ENCODE measurements at places on chromosomes 5 and 9. TPM values are rescaled to one million over a fixed set of nuclear protein-coding genes. Genes with fewer than 3 reads are reported as not detected.

GRCh38 chr5:75433814-75434506 is 77.5 kb downstream of the CERT1 start:
- H3K4me1 ChIP-seq, result no peaks in the 10 kb centered on the region
- H3K4me3 ChIP-seq, result no peak overlapping the region
- no peak for DNase-seq
- H3K27ac ChIP-seq, result no peak overlapping the region

DNA sequence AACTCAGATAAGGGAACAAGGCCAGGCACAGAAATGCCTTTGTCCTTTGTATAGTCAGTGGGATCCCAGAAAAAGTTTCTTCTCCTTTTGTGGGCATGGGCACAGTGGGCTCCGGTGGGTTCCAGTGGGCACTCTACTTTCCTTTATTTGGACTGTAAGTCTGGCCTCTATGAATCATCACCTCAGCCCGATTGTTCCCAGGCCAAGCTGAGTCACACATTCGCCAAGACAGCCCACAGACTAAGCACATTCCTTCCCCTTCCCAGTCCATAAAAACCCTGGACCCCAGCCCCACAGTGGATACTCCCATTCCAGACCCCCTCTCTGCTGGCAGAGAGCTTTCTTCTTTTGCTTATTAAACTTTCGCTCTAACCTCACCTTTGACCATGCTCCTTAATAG is 165.0 kb downstream of the FBXL17 start:
- no peaks in the 10 kb centered on the region for H3K36me3 ChIP-seq
- no peak overlapping the region for H3K4me3 ChIP-seq
- no peaks in the 10 kb centered on the region for H3K4me1 ChIP-seq
- H3K27ac ChIP-seq, result no peak overlapping the region

DNA sequence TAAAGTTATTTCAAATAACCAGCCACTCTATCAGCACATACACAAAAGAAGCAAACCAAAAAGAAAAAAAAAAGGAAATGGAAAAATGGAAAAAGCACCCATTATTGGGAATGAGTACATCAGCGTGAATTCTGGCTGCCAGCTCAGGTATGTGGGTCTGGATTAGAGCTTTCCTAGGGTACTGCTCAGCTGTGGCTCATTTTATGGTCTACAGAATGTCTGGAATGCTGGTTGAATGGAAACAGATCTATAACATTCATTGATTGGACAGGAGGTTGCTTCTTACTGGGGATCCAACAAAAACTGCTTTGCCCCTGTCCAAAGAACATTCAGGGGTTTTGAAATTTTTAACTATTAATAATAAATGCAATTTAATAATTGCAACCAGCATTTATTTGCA is 3.9 kb upstream of the CAST start:
- H3K4me1 ChIP-seq, result peaks cover 5% of the 10 kb centered on the region
- no peaks in the 10 kb centered on the region for H3K36me3 ChIP-seq
- no peak overlapping the region for H3K4me3 ChIP-seq
- no peak overlapping the region for H3K27ac ChIP-seq
- no peak for DNase-seq

GRCh38 chr5:122252319-122252718 is 59.7 kb upstream of the SNCAIP start:
- DNase-seq, result no peak
- H3K27ac ChIP-seq, result no peak overlapping the region
- no peaks in the 10 kb centered on the region for H3K4me1 ChIP-seq

DNA sequence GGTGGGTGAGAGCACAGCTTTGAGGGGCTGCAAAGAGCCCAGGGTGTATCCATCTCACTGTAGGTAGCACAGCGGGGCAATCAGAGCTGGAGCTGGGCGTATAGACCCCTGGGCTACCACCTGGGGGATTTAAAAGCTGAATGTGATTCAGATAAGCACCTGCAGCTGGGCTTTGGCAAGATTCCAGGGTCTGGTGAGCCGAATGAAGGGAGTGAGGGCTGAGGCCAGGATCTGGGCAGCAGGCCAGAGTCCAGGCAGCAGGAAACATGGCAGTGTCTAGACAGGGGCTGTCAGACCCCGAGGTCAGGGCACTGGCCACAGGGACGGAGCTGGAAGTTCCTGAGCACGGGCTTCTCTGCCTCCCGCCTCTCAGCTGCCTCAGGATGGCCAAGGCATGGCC is 8.7 kb downstream of the ASS1 start:
- no peaks in the 10 kb centered on the region for H3K36me3 ChIP-seq
- peak; percentile 88 for DNase-seq
- peaks cover 39% of the 10 kb centered on the region for H3K4me1 ChIP-seq

DNA sequence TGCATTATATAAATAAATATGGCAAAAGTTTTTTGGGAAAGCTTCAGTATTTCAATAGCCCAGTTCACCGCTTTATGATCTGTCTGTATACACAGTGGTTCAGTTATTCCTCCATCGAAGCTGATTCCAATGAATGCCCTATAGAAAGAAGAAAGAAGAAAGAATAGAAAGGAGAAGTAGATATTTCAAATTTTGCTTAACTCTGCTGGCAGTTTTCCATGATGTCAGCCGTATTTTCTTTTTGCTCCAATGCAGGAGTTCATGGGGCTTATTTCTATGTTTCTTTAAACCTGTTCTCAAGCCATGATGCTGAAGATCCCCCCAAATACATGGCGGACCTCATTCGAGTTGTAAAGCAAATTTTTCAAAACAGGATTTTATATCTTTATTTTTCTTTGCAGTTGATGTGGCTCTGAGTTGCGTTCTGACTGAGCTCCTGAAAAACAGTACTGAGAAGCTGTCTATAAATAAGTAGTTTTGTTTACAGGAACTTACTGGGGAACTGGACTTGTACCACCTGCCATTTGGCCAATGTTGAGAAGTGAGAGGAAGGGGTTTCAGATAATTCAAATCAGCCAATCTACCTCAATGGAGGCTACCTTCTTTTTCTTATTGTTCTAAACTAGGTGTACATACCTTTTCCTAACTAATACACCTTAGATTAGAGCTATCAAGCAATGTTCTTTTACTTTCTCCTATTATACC is 418.5 kb upstream of the MEF2C start:
- H3K27me3 ChIP-seq, result no peaks in the 10 kb centered on the region
- DNase-seq, result no peak
- H3K27ac ChIP-seq, result no peak overlapping the region
- H3K36me3 ChIP-seq, result no peaks in the 10 kb centered on the region
- no peak overlapping the region for H3K4me3 ChIP-seq

- H3K27ac ChIP-seq, result no peak overlapping the region
- H3K4me3 ChIP-seq, result no peak overlapping the region
- no peaks in the 10 kb centered on the region for H3K4me1 ChIP-seq
- peak; percentile 11 for DNase-seq
- H3K27me3 ChIP-seq, result no peaks in the 10 kb centered on the region
These were observed 168.2 kb downstream of the CACNA1B start for GRCh38 chr9:138045541-138046490.

- H3K4me3 ChIP-seq, result no peak overlapping the region
- no peak overlapping the region for H3K27ac ChIP-seq
- H3K36me3 ChIP-seq, result no peaks in the 10 kb centered on the region
- no peaks in the 10 kb centered on the region for H3K4me1 ChIP-seq
- DNase-seq, result no peak
These were observed 55.4 kb downstream of the LHX2 start for GRCh38 chr9:124066783-124067577.

DNA sequence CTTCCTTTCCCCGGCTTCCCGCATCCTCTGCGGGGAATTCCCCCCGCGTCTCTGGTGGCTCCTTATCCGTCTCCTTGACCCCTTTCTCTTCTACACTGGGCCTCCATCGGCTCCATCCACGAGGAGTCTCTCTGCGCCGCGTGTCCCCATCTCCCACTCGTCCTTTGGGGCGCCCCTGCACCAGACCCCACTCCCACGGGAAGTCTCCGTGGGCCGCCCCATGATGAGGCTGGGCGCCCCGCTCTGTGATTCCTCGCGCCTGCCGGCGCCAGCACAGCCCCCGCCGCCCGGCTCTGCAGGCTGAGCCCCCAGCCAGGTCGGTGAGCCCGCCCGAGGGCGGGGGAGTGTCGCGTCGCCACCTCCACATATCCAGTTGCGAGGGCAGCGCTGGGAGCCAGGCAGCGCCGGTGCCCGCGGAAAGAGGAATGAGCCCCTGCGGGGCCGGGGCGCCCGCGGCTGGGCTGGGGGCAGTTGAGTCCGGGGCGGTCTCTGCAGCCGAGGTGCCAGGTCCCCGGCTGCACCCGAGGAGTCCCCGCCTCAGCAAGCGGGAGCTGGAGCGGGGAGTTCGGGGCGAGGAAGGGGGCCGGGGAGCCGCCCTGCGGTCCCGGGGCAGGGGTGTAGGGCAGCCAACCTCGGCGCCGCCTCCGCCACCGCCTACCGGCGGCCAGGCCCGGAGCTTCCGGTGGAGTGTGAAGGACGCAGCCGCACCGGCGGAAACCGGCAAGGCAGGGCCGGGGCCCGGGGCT is 2.1 kb upstream of the TRAF1 start:
- H3K4me3 ChIP-seq, result peak overlapping the region; percentile 73
- peak overlapping the region; percentile 89 for H3K27ac ChIP-seq
- no peaks in the 10 kb centered on the region for H3K36me3 ChIP-seq

DNA sequence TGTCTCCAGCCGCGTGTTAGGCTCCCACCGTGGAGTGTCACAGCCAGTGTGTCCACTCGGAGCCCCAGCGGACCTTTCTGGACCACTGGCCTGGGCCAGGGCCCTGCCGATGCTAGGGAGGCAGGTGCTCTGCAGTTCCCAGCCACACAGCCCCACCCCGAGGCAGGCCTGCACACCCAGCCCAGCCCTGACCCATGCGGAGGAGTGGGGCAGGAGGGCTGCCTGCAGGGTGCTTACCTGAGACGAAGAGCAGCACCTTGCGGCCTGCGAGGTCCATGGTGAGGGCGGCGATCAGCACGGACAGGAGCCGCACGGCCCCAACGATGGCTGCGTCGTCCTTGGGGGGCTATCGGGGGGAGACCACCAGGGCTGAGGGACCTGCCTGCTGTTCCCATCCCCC is 5.2 kb downstream of the SLC2A6 start:
- H3K4me1 ChIP-seq, result peaks cover 4% of the 10 kb centered on the region
- no peak overlapping the region for H3K27ac ChIP-seq
- H3K36me3 ChIP-seq, result no peaks in the 10 kb centered on the region
- no peak for DNase-seq
- no peak overlapping the region for H3K4me3 ChIP-seq

- no peaks in the 10 kb centered on the region for H3K4me1 ChIP-seq
- no peak overlapping the region for H3K4me3 ChIP-seq
- no peak for DNase-seq
- no peak overlapping the region for H3K27ac ChIP-seq
- no peaks in the 10 kb centered on the region for H3K36me3 ChIP-seq
These were observed 85.4 kb upstream of the FSTL4 start for GRCh38 chr5:133697536-133698258.

DNA sequence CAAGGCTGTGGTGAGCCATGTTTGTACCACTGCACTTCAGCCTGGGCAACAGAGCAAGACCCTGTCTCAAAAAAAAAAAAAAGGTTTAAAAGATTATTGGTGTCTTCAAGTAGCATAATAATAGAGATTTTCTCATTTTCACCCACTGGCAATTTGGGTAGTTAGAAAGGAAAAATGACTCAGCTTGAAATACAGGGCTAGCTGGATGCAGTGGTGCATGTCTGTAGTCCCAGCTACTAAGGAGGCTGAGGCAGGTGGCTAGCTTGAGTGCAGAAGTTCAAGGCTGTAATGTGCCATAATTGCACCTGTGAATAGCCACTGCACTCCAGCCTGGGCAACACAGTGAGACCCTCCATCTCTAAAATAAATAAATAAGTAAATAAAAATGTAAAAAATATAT is 111.1 kb downstream of the ARRDC3 start:
- no peaks in the 10 kb centered on the region for H3K36me3 ChIP-seq
- DNase-seq, result no peak
- no peaks in the 10 kb centered on the region for H3K27me3 ChIP-seq
- H3K4me1 ChIP-seq, result no peaks in the 10 kb centered on the region
- no peak overlapping the region for H3K27ac ChIP-seq

- no peak overlapping the region for H3K27ac ChIP-seq
- no peak overlapping the region for H3K4me3 ChIP-seq
- H3K36me3 ChIP-seq, result no peaks in the 10 kb centered on the region
- no peak for DNase-seq
- H3K4me1 ChIP-seq, result no peaks in the 10 kb centered on the region
These were observed 23.3 kb downstream of the OR2V1 start for GRCh38 chr5:181107699-181108098.

- no peak overlapping the region for H3K27ac ChIP-seq
- peaks cover 15% of the 10 kb centered on the region for H3K4me1 ChIP-seq
- no peaks in the 10 kb centered on the region for H3K36me3 ChIP-seq
- no peaks in the 10 kb centered on the region for H3K27me3 ChIP-seq
- no peak for DNase-seq
These were observed 32.1 kb downstream of the EXOC3 start for GRCh38 chr5:474840-475661.

- H3K27me3 ChIP-seq, result no peaks in the 10 kb centered on the region
- peaks cover 3% of the 10 kb centered on the region for H3K4me1 ChIP-seq
- H3K27ac ChIP-seq, result no peak overlapping the region
- DNase-seq, result no peak
- H3K4me3 ChIP-seq, result no peak overlapping the region
- H3K36me3 ChIP-seq, result no peaks in the 10 kb centered on the region
These were observed 606.9 kb downstream of the EBF1 start for GRCh38 chr5:158492841-158493242.

DNA sequence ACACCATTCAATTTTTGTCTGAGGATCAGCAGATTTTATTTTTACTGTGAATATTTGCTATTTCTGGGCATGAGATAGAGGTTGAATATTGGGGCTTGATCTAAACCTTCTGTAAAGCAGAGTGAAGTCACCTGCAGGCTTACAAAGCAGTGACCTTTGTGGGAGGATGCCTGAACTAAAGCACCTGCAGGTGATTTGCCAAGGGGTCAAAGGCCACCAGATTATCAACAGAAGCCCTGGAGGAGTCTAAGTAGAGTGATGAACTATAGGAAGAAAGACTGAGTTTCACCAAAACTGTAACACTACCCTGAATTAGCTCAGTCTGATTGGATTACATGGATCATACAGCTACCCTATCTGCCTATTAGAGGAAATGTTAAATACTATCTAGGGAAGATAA is 144.3 kb upstream of the PRLR start:
- H3K4me3 ChIP-seq, result no peak overlapping the region
- H3K4me1 ChIP-seq, result no peaks in the 10 kb centered on the region
- no peaks in the 10 kb centered on the region for H3K27me3 ChIP-seq
- DNase-seq, result no peak

The RETREG1 gene
- 103 TPM for polyA plus RNA-seq

The GZMA gene
- 7.1 TPM for polyA plus RNA-seq

The TRIM36 gene
- 384 TPM for polyA plus RNA-seq

The RASGRF2 gene
- polyA plus RNA-seq, result 6.2 TPM

The PAEP gene
- polyA plus RNA-seq, result 2.5 TPM

The ZNF462 gene
- polyA plus RNA-seq, result 31.5 TPM

The TRIM7 gene
- polyA plus RNA-seq, result 0.47 TPM
